ENCODE measurements at places on chromosomes 12 and 14.

DNA sequence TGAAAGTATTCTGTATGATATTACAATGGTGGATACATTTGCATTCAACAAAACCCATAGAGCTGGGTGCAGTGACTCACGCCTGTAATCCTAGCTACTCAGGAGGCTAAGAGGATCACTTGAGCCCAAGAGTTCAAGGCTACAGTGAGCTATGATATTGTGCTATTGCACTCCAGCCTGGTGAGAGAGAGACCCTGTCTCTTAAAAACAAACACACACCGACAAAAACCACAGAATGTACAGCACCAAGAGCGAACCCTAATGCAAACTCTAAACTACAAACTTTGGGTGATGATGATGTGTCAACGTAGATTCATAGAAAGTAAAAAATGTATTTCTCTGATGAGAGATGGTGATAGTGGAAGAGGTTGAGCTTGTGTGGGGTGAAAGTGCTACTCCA is 8.6 kb downstream of the CAPRIN2 start:
- DNase-seq: no peak

DNA sequence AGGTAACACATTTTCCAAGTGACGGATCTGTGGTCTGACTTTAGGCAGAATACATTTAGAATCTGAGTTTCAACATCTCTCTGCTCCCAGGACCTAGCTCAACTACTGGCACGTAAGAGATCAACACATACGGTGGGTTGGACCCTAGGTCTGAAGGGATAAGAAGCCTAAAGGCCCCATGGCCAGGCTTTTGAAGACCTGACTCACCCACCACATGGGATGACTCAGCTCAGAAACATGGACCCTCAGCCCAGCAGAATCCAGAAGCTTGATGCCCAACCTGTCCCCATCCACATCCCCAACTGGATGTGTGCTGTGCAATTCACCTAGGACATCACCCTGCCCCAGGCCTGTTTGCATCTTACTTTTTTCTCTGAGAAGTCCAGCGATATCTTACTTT is 770.2 kb downstream of the BCL11B start:
- DNase-seq: peak; percentile 19

GRCh38 chr14:100224229-100224866 is 14.6 kb upstream of the YY1 start:
- DNase-seq: no peak

GRCh38 chr14:47365233-47365632 is 310.2 kb downstream of the MDGA2 start:
- no peak for DNase-seq

DNA sequence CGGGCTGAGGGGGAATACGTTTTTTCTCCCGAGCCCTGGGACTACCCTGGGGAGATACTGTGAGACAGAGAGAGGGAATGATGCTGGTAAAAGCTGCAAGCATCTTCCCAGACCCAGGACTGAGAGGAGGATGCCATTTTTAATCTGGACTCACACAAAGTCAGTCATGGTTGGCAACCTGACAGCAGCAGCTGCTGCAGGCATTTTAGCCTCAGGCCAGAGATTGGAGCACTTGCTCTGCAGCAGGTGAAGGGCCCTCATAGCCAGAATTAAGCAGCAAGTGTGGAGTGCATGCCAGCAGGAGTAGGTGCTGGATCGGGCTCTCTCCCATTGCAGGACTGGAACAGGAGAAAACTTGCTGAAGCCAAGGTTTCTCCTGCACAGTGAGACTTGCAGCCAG is 361.1 kb upstream of the CLEC14A start:
- peak; percentile 5 for DNase-seq

DNA sequence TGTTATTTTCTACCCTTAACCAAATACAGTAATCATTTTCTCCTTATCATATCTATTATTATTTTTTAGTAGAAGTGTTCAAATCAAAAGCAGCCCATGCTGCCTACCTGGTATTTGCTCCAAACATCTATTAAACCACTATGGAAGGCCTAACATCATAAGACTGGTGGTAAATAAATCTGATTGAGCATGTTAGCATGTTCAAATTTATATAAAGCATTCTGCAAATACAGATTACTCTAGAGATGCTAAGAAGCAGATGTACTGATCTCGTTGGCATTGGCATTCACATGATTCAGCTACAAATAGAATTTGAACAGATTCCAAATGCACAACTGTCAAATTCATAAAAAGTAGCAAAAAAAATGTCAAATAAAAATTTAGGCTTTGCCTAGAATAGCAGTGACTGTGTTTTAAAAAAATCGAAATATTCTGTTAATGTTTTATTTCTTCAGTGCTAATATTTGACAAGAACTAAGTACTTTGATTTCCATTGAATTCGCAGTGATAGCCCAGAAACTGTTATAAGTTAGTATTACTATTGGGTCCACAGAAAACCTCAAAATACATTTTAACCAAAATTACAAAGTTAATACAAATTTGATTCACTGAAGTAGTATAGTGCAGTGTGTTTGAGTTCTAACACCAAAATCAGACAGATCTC is 9.4 kb upstream of the OSBPL8 start:
- no peak for DNase-seq

GRCh38 chr12:108616941-108617858 is 16.5 kb downstream of the SELPLG start:
- no peak for DNase-seq

GRCh38 chr12:31872831-31873604 is 86.2 kb upstream of the RESF1 start:
- no peak for DNase-seq

DNA sequence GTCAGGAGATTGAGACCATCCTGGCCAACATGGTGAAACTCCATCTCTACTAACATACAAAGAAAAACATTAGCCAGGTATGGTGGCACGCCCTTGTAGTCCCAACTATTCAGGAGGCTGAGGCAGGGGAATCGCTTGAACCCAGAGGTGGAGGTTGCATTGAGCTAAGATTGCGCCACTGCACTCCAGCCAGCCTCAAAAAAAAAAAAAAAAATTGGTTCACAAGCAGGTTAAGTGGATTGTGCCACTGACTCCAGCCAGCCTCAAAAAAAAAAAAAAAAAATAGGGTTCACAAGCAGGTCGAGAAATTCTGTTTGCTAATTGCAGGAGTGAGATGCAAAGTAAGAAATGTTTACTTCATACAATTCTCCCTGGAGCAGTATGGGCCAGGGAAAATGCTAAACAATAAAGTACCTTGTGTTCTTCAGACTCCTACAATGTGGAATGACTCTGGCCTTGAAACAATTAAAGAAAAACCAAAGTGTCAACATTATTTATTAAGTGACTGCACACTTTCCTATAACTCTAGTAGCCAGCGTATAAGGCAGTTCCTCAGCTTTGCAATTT is 6.1 kb downstream of the EDDM3B start:
- no peak for DNase-seq

- DNase-seq: peak; percentile 42
Measured at GRCh38 chr14:90839024-90839888, 23.0 kb upstream of the TTC7B start.

GRCh38 chr14:94515856-94516255 is 6.6 kb upstream of the SERPINA12 start:
- DNase-seq: no peak

DNA sequence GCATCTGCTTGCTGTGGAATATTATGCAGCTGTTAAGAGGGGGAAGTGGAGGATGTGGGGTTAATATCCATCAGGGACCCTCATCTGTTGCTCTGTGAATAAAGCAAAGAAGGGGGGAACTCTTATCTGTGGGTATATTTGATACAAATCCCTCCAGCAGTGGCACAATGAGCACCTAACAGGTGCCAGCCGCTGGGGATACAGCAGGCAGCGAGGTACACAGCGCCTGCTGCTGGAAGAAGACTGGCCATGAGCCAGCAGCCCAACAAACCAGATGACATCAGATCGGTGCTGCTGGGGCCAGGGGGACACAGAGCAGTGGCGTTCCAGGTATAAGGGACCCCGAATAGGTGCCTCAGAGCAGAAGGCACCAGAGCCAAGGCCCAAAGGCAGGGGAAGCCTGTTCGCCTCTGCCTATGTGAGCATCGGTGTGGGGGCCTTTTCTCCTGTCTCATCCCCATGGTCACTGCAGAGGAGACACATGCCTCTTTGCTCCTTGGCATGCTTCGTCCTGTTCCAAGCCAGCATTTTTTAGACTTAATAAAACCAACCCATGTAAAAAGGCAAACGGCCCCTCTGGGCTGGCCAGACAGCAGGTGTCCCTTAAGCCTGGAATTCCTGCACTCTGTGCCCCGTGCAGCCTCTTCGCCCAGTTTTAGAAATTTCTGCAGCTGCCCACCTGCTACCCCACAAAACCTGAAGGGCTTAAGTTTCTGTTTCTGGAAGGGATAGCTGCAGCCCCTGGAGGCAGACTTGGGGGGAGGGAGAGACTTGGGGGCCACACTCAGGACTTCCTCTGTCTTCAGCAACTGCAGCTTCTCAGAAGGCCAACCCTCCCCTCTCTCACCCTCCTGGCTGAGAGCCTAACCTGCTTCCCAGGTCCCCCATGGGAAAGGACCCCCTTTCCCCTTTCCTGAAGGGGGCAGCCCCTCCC is 1.6 kb upstream of the CKB start:
- DNase-seq: no peak

- no peak for DNase-seq
Measured at GRCh38 chr12:52383331-52383730, 2.1 kb downstream of the KRT84 start.

GRCh38 chr14:61754627-61755381 is 7.4 kb upstream of the SNAPC1 start:
- peak; percentile 29 for DNase-seq

Measured in fibroblast of upper back skin (primary cell).